ENCODE measurements at places on chromosomes 2 and 18.

DNA sequence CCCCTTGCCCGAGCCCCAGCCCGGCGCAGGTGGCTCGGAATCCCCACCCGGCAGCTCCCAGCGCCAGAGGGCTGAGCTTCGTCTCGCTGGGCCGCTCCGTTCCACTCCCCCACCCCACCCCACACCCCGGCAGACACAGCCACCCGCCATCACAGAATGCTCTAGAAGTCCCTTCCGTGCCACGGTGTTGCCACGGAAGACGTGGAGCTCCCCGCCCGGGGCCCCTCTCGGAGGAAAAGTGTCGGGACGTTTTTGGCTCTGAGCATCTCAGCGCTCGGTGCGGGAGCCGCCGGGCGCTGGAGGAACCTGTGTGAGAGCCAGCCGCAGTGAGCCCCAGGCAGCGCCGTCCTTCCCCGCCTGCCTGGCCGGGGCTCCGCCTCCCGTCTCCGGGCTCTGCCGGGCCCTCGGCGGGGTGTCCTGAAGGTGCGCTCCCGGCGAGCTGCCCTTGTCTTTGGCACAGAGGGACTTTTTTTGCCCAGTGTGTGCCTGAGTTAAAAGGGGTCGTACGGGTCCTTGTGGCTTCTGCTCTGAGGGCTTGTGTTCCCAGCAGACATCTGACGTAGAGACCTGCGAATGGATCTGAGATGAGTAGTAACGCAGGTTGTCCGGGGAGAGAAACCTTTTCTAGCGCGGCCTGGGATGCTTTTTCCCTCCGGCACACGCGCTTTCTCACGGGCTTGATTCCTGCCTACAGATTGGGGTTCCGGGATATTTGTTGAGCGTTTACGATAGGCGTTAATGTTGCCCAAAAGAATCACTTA lies 1.8 kb downstream of the ZCCHC2 start:
- DNase-seq = peak; percentile 61

DNA sequence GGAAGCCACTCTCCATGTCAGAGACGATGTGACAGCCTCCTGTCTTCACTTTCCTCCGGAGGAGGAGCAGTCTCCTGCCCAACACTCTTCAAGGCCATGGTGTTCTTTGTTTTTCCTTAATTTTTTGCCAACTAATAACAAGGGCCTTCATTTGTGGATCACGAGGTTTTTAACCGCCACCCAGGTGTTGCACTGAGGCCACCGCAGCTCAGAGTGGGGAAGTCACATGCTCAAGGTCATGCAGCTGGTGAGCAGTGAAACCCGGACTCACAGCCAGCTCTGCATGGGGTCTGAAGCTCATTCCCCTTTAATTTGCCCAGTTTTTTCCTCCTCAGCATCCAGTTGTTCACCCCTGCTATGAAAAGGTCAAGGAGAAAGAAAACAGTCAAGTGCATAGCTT lies 19.6 kb downstream of the ENOSF1 start:
- DNase-seq = no peak

- no peak for DNase-seq
Observed at GRCh38 chr18:44514106-44514505, 166.6 kb upstream of the SETBP1 start.

- no peak for DNase-seq
Observed at GRCh38 chr2:34670482-34670881, 1071.4 kb upstream of the FAM98A start.

DNA sequence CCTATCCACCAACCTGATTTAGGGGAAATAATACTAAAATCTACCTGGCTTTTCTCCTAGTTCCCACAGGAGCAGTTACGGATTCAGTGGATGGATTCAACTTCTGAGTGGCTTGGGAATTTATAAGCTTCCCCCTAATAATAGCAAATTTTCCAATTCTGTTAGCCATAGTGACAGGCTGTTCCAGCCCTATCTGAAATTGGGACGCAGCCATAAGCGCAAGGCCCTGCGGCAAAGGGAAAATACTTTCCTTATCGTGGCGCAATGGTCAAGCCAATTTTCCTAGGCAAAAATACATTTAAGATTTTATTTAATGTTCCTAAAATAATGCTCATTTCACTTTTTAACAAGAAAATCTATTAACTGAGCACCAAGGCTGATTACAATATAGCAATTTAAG lies 49.7 kb downstream of the CDH2 start:
- DNase-seq = no peak

DNA sequence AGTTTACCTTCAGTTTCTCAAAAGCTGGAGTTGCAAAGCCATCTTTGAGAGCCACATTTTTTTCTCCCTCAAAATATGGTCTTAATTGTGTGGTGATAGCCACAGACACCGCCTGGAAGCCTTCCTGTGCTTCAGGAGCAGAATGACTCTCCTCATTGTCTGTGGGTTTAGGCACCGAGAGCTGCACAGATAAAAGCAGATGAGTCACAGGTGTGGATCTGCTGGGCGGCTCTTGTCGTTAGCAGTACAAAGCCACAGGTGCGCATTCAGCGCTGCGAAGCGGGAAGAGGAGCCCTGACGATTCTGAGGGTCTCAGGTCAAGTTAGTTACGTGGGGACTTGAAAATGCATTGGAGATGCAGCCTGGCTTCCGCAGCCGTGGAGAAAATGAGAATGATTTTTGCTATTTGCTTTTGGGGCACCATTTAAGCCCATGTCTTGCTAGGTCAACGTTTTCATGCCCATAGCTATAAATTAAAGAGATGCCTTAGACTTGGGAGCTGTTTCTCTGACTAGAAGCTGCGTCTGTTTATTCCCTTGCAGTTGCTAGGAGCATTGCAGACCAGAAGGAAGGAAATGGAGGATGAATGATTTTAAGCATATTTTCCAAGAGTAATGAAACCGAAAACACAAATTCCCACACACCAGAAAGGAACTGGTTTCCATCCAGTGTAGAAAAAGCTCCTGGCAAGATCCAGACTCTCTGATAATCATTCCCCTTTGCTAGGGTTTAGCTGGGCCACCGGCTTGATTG lies 51.5 kb downstream of the KLHL29 start:
- no peak for DNase-seq

DNA sequence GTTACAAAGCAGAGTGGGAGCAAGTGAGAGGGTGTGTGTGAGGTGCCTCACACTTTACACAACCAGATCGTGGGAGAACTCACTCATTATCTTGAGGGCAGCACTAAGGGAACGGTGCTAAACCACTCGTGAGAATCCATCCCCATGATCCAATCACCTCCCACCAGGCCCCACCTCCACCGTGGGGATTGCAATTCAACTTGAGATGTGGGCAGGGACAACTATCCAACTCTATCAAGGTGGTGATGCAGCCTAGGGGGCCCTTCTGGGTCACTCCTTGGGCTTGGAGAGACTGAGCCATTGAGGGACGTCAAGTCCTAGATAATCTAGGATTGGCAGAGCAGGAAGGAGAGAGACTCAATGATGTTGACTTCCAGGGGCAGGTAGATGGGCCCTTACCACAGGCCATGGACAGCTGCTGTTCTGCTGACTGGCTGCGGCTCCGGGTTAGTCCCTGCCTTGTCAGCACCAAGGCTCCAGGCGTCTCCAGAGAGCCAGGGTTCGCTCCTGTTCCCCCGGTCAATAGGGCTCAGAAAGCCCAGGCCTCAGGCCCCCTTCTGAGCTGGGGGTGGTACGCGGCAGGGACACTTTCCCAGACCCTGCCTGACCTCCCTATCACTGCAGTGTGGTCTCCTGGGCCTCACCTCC lies 193.2 kb upstream of the HS6ST1 start:
- no peak for DNase-seq

DNA sequence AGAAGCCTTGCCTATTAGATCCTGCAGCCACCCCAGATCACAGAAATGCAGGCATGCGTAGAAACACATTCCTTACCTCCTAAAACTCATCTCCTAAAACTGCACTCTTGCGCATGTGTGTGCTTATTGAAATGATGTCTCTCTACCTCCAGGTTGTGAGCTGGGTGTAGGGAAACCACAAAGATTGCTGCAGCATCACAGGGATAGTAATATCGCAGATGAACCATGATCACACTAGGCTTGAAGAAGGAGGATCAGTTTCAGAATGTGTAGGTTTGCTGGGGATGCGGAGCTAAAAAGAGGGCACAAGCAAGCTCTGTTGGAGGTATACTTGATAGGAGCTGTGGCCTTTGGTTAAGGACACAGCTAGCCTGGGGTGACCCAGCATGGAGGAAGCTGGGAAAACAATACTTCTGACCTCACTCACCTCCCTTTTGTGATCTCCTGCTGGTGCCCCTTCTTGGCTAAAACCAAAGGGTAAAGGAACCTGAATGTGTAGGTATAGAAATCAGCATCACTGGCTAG lies 118.8 kb downstream of the SETBP1 start:
- DNase-seq = no peak

GRCh38 chr2:226351711-226352110 lies 447.9 kb downstream of the IRS1 start:
- DNase-seq = no peak

GRCh38 chr2:66566726-66567399 lies 131.9 kb downstream of the MEIS1 start:
- no peak for DNase-seq

Data from Peyer's patch (tissue), 4 donors.